ENCODE measurements at places on chromosomes 1 and 21.

- no peak for DNase-seq
Observed at GRCh38 chr1:198465201-198466144, 75.0 kb downstream of the ATP6V1G3 start.

DNA sequence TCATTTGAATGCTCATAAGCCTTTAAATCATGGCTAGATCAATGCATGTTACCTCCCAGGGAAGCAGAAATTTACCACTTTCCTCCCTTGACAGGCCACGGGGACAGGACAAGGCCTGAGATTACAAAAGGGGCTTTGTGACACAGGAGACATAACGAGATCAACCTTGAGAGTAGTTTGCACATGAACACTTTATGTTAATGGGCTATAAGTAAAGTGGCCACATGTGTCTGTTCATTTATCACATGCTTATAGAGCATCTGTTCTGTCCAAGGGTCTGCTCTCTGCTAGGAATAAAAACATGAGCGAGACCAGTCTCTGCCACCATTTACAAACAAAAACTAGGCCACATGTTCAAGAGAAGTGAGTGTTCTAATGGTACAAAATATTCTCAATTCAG is 144.1 kb upstream of the C8B start:
- DNase-seq = no peak

GRCh38 chr1:176802316-176802715 is 339.3 kb downstream of the PAPPA2 start:
- no peak for DNase-seq

DNA sequence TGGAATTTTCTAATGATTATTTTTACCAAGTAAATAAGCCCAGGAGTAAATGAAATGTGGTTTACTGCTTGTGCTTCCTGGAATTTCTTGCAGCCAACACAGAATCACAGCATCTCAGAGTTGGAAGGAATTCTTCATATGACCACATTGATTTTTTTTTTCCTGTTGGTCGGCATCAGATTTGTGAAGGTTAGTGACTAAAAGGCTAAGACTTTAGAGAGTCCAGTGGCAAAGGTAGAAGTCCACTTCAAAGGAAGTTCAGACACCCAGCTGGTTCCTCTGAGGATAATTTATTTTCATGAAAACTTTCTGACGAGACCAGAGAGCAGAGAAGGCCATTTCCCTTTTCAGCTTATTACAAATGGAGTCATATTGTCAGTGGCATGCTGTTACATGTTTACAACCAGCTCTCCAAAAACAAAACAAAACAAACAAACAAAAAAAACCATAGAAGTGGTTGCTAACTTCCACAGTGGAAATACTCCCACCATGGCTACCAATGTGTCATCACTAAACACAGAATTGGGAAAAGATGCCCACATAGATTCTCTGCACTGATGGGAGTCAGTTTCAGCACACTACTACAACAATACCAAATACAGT is 77.2 kb upstream of the CDC42BPA start:
- DNase-seq = no peak

DNA sequence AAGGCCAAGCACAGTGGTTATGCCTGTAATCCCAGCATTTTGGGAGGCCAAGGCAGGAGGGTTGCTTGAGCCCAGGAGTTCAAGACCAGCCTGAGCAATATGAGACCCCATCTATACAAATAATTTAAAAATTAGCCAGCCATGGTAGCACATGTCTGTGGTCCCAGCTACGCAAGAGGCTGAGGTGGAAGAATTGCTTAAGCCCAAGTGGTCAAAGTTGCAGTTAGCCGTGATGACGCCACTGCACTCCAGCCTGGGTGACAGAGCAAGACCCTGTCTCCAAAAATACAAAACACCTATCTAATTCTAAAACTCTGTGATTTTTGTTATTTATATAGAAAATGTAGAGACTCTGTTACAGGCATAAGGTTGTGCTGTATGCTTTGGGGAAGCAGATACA is 44.2 kb upstream of the ZYG11A start:
- no peak for DNase-seq

DNA sequence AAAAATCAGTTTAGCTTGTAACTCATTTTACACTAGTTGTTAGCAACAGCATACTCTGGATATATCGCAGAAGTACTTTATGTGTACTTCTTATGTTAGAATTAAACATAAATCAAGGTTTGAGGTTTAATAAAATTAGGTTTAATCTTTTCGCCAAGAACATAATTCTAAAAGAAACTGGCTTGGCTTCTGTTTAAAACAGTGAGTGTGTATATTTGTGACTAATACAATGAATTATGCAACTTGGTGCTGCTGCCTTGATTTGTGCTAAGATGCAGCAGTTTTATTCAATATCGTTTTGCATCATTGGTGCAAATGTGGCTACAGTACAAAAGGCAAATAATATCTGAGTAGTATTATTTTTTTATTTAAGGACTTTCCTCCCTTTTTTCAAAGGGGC is 44.8 kb downstream of the USP25 start:
- DNase-seq = no peak

- DNase-seq = no peak
Observed at GRCh38 chr1:183993132-183993531, 44.4 kb downstream of the COLGALT2 start.

- DNase-seq = no peak
Observed at GRCh38 chr21:23475281-23476219, 2131.7 kb downstream of the MRPL39 start.

GRCh38 chr1:42955311-42956063 is 3.2 kb downstream of the SLC2A1 start:
- DNase-seq = peak; percentile 14

GRCh38 chr1:49016030-49016977 is 239.6 kb upstream of the BEND5 start:
- no peak for DNase-seq

GRCh38 chr1:244022311-244022710 is 28.8 kb upstream of the ZBTB18 start:
- DNase-seq = no peak

DNA sequence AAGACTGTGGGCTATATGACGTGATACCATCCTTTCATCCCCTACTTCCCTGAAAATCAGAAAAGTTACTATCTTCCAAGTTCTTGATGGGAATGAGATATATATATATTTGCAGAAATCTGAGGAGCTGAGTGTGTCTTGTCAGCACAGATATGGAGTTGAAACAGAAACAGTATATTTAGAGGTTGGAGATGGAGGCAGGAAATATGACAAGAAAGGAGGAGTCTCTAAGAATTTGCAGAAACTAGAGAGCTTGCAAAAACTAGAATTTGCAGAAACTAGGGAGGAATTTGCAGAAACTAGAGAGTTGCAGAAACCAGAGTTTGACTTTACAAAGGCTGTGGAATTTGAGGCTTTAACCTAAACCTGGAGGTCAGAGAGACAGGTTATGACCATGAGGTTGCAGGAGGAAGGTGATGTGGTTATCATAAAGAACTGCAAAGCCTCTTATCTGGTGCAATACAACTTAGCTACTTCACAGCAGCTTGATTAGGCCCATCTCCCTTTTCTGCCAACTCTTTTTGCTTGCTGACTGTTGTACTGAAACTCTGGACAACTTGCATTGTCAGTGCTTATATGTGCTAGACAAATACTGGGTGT is 22.3 kb downstream of the XCL2 start:
- DNase-seq = no peak

DNA sequence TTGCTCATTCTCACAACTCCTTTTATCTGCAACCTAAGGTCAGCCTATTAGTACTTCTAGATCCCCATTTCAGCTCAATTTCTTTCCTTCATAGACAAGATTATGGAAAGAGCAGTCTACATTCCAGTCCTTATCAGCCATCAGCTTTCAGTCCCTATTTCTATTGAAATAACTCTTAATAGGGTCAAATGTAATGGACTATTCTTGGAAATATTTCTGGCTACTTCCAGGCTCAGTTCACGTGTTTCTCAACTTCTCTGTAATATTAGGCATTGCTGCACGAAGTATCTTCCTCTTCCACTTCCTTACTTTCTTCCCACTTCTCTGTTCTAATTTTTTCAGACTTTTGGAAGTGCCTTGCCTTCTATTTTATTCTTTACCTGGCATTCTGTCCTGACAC is 232.9 kb upstream of the USP25 start:
- no peak for DNase-seq

DNA sequence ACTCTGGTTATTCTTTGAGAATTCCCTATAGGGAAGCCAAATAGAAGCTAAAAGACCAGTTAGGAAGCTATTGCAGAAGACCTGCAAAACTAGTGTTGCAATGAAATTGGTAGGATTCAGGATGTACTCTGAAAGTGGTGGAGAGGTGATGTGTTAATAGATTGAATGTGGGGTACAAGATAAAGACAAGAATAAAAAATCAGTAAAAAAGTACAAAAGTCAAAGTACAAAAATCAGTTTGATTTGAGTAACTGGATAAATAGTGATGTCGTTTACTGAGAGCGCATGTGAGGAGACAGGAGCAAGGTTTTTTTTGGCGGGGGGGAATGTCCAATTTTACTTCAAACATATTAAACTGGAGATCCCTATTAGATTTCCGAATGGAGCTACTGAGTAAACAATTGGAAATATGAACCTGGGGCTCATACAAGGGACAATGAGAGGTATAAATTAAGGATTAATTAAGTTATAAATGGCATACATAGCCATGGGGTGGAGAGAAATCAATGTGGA is 2.5 kb upstream of the DCAF8 start:
- no peak for DNase-seq

DNA sequence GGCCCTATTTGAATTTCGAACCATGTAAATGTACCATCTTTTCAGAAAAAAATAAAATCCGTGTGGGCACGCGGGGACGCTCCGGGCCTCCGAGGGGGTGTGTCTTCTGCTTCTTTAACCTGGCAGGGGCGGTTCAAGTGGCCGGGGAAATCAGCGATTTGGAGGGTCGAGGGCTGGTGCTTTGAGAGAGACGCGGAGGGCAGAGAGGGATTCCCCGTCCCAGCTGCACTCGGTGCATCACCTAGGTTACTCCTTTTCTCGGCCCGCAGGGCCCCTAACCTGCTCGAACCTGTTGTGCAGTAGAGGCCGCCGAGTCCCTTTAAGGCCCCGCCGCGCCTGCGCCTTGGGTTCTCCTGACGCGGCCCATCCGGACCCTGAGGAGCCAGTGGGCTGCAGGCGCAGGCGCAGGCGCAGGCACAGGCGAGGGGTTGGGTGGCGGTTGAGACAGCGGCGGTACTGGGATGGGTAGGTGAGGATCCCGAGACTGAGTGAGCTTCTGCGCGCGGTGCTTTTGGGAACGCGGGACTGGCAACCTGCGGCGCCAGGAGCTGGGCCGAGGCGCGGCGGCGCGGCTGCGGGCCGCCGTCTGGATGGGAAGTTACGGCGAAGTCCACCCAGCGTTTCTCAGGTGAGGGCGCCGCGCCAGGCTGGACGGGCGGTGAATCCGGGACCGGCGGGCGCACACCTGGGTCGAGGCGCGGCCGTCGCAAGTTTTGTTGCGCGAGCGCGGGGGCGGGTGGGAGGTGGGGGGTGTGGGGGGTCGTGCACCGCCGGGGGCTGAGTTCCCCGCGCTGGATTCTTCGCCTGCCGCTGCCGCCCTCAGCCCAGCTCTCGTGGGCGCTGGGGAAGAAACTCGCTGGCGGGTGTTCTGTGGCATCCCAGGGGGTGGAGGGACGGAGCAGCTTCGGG is at the start of gene NBPF3:
NBPF3 (plus strand) TSS at position 417 of the 909 bp plus-strand sequence. CDS start 4,950 bp downstream, outside the sequence.
- DNase-seq = peak; percentile 91

DNA sequence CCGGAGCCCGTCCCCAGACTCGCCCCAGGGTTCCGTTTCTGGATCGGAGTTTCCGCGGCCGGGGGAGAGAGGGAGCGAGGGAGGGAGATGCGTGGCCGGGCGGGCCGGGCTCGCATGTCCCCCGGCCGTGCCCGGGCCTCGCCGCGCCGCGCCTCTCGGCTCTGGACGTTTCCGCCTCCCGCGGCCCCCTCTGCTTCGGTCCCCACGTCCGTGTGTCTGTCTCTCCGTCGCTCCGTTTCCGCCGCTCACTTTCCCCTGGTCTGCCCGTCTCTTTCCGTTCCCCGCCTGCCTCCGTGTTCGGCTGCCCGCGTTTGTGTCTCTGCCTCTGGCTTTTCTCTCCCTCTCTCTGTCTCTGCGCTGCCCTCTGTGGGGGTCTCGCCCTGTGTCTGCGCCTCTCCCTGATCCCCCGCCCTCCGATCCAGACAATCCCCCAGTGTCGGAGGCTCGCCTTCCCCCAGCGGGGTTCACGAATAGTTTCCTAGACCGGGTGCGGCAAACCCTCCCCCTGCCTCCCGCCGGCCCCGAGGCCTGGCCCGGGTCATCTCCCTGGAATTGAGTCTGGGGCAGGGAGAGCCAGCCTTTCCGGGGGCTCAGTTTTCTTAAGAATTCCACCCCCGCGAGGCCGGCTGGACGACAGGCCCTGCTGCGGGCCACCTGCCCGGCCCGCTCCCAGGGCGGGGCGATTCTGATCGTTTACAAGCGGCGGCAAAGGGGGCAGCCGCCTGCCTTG is 735 bp downstream of the NBL1 start:
- DNase-seq = peak; percentile 70

DNA sequence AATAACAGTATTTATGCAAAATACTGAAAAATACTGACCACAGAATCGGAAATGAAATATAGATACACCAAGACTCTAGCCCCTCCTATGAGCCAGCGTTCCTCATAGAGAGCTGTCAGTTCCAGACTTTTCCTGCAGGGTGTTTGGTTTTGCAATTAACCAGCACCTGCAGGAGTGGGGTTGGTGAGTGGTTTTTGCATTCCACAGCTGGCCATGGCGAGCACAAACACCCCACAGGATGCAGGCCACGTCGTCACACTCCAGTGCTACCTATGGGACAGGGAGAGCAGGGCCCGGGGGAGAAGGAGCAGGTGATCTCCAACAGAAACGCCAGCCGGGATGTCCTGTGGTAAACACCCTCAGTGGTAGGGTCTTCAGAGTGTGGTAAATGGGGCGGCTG is 94.1 kb downstream of the ERG start:
- no peak for DNase-seq

DNA sequence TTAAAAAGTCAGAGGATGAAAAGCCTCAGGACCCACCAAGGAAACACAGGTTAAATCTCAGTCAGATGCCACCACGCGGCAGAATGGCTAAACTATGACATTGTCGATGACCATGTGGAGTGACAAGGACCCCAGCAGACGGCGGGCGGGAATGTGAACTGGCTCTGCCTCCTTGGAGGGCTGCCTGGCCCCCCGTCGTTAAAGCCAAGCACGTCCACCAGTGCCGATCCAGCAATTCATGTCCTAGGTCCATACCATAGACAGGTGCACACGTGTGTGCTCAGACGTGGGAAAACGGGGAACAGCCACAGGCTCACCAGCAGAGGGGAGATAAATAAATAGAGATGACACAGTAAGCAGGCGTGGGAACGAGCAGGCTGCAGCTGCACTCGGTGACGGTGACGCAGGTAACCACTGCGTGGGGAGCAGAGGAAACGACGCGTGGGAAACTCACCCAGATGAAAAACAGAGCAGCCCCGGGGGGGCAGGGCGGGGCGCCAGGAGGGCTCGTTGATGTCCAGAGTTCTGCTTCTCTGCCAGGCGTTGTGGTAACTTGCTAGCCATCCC is 28.3 kb upstream of the PCBP3 start:
- DNase-seq = peak; percentile 77

All from stimulated activated naive CD8-positive, alpha-beta T cell treated with anti-CD3 and anti-CD28 coated beads, Interleukin-15, Interleukin-2, amounts not matched to agents 100 U/mL and 50 U/mL, for 24 hours (primary cell).